ENCODE measurements at places on chromosomes 4 and X. TPM values are rescaled to one million over a fixed set of nuclear protein-coding genes. Genes with fewer than 3 reads are reported as not detected.

The DSPP gene
- not detected for total RNA-seq

The MAGEA2 gene
- total RNA-seq: not detected

The COL25A1 gene
- not detected for total RNA-seq

The PABPC1L2A gene
- not detected for total RNA-seq

DNA sequence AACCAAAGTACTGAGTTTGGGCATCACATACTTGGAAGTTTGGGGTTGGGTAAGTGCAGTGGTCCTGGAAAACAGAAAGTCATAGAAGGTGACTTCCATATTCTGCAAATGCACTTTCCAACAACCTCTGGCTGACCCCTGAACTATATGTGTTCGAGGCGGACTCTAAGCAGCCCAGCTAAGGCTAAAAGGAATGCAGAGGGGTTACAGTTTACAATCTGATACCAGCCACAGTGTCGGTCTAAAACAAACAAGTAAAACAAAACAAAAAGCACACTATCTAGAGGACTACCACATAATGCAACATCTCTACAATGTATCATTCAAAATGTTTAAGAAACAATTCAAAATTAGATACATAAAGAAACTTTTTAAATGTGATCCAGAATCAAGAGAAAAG is 185.6 kb downstream of the ADAMTS3 start:
- H3K36me3 ChIP-seq: no peaks in the 10 kb centered on the region
- peak; percentile 13 for DNase-seq
- no peaks in the 10 kb centered on the region for H3K27me3 ChIP-seq
- peaks cover 19% of the 10 kb centered on the region for H3K4me1 ChIP-seq
- no peak overlapping the region for H3K27ac ChIP-seq
- H3K4me3 ChIP-seq: no peak overlapping the region

- no peak overlapping the region for H3K4me3 ChIP-seq
- H3K36me3 ChIP-seq: peaks cover 48% of the 10 kb centered on the region
- no peaks in the 10 kb centered on the region for H3K27me3 ChIP-seq
- 0 out of 2 replicates have a peak, but pooled peaks cover 6% of the 10 kb centered on the region for H3K4me1 ChIP-seq
Observed at GRCh38 chr4:53424280-53424679, 46.8 kb downstream of the FIP1L1 start.

GRCh38 chr4:173211222-173211621 is 42.6 kb downstream of the GALNT7 start:
- no peak for DNase-seq
- H3K4me1 ChIP-seq: peaks cover 8% of the 10 kb centered on the region
- H3K4me3 ChIP-seq: no peak overlapping the region

DNA sequence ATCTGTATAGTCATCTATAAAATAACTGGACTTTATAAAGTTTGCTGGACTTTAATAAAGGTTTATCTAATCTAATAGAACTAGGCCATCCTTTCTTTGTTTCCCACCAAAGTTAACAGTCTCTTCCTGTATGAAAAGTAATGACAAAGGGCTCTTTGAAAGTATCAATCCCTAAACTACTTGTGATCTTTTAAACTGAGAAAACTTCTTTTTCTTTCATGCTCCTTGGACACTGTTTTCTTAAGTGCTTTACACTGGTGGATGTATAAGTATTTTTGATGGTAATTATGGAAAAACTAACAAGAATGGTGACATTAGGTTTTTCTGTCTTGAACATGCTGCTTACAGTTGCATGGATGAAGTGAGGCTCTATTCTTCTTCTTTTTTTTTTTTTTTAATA is 2.4 kb upstream of the ZFX start:
- H3K27me3 ChIP-seq: no peaks in the 10 kb centered on the region
- peak overlapping the region; percentile 99 for H3K27ac ChIP-seq
- no peaks in the 10 kb centered on the region for H3K36me3 ChIP-seq
- no peak for DNase-seq

DNA sequence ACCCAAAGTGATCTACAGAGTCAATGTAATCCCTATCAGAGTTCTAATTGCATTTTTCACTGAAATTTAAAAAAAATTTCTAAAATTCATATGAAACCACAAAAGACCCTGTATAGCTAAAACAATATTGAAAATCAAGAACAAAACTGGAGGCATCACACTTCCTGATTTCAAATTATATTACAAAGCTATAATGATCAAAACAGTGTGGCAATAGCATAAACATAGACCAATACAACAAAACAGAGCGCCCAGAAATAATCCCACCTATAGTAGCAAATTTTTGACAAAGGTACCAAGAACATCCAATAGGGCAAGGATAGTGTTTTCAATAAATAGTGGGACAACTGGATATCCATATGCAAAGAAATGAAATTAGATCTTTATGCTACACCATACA is 59.4 kb upstream of the PRKG2 start:
- no peaks in the 10 kb centered on the region for H3K27me3 ChIP-seq
- no peak for DNase-seq
- H3K36me3 ChIP-seq: no peaks in the 10 kb centered on the region
- H3K4me1 ChIP-seq: no peaks in the 10 kb centered on the region

DNA sequence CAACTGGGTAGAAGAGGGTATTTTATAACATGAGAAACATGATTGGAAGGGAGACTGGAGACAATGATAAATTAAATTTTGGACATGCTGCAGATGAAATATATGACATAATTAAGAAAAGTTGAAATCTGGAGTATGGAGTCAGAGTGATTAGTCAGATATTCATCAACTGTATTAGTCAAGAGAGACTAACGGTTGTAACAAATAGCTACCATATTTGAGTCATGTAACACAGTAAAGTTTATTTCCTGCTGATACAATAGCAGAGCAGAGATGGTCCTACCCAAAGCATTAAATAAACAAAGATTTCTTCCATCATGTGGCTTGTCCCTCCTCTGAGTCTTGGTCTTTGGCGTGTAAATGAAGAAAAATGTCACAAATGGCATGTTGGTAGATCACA is 321.3 kb downstream of the GALNTL6 start:
- no peak overlapping the region for H3K27ac ChIP-seq
- peak; percentile 62 for DNase-seq

DNA sequence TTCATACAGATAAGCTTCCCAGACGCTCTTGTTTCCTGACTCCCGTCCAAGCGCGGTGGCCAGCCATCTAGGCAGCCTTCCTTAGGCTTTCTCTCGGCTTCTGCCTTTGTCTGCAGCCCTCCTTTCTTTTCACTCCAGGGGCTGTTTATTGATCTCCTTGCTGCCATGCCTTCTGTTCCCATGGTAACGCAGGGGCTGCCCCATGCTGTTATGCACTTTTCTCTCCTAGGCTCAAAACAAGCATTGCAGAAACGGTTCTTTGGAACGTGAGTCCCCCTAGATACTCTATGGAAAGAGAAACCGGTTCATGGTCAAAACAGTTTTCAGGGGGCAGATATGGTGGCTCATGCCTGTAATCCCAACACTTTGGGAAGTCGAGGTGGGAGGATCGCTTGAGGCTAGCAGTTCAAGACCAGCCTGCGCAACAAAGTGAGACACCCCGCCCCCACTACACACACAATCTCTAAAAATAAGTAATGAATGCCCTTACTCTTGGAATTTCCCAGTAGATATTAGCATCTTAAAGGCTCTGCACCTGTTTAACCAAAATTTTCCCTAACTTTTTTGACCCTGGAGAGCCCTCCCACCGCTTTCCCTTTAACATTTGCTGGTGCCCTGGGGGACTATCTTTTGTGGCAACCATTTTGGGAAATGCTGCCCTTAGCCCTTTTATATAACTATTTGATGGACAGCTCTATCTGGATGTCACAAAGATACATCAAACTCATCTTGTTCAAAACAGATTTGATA is 53.9 kb upstream of the ZNF157 start:
- H3K4me3 ChIP-seq: no peak overlapping the region
- H3K27me3 ChIP-seq: no peaks in the 10 kb centered on the region
- H3K27ac ChIP-seq: no peak overlapping the region
- H3K36me3 ChIP-seq: no peaks in the 10 kb centered on the region

GRCh38 chr4:42541647-42542046 is 115.3 kb downstream of the ATP8A1 start:
- no peak overlapping the region for H3K4me3 ChIP-seq
- no peaks in the 10 kb centered on the region for H3K4me1 ChIP-seq
- no peaks in the 10 kb centered on the region for H3K36me3 ChIP-seq
- H3K27me3 ChIP-seq: no peaks in the 10 kb centered on the region

DNA sequence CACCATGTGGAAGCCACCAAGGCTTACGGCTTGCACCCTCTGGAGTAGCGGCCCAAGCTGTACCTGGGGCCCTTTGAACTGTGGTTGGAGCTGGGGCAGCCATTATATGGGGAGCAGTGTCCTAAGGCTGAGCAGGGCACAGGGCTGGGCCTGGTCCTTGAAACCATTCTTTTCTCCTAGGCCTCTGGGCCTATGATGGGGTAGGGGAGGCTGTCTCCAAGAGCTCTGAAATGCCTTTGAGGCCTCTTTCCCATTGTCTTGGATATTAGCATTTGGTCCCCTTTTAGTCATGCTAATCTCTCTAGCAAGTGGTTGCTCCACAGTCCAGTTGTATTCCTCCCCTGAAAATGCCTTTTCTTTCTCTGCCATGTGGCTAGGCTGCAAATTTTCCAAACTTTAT is 96.4 kb upstream of the ARX start:
- no peak for DNase-seq
- H3K4me1 ChIP-seq: no peaks in the 10 kb centered on the region
- H3K4me3 ChIP-seq: no peak overlapping the region
